ENCODE measurements at places on chromosomes 3 and 15.

DNA sequence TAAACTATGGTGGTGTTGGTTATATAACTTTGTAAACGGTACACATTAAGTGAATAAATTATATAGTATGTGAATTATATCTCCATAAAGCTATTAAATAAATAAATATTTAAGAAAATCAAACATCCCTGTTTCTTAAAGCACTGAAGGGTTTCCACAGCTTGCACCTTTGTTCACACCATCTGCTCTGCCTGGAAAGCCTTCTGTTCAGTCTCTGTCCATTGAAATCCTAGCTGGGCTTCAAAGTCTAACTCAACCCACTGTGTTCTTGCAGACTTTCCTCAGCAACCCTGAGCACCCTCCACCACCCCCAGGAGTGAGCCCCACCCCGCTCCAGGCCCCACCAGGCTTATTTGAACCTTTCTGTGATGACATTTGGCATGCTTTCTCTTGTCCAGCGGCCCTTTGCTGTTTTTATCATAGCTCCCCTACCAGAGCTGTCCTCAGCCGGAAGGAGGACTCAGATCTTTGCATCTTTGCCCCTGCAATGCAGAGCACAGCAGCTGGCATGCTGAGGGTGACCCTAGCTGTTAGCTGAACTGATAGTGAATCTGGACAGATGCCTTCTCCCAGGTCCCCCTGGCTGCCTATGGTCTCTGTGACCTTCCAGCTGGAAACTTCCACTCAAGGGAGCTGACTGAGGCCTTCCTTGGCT is 105.2 kb downstream of the DAPK2 start:
- no peak for DNase-seq

- no peak for DNase-seq
Measured at GRCh38 chr3:127089486-127090145, 103.3 kb upstream of the PRR23E start.

DNA sequence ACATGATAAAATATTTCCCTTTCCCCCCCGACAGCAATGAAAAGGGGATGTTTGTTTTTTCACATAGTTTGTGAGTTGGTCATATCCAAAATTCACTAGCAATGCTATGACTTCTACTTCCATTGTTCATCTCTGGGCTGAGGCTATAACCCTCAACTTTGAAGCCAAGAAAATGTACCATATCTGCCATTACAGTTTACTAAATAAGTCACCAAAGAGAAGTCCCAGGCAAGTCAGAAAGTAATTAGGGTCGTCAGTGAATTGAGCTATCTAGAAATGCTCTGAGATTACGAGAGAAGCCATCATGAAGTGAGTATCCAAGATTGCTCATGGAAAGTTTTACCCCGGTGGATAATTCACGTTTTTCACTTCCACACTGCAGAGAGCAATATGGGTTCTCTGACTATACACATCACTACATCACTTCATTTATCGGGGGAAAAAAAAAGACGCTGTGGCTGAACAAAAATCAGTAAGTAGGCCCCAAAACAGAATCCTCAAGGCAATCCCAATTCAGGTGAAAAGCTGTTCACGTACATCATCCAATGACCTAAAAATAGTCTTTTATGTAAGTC is 1.4 kb downstream of the PEAK1 start:
- DNase-seq = no peak

DNA sequence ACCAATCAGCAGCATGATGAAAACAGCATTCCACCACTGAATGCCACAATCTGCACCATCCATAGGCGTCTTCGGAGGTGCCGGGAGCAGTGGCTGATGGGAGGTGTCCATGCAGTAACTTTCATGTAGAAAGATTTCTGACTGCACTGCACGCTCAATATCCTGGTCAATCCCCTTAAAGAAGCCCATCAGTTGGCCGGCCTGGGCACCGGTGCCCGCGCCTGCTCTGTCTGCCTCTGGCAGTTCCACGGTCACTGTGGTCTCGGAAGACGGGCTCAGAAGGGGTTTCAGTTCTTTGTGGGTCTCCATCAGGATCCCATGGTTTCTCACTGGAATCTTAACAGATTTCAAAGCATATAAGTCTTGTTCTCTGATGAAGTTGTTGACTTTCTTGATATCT is 3.9 kb downstream of the LYSMD4 start:
- DNase-seq = no peak

DNA sequence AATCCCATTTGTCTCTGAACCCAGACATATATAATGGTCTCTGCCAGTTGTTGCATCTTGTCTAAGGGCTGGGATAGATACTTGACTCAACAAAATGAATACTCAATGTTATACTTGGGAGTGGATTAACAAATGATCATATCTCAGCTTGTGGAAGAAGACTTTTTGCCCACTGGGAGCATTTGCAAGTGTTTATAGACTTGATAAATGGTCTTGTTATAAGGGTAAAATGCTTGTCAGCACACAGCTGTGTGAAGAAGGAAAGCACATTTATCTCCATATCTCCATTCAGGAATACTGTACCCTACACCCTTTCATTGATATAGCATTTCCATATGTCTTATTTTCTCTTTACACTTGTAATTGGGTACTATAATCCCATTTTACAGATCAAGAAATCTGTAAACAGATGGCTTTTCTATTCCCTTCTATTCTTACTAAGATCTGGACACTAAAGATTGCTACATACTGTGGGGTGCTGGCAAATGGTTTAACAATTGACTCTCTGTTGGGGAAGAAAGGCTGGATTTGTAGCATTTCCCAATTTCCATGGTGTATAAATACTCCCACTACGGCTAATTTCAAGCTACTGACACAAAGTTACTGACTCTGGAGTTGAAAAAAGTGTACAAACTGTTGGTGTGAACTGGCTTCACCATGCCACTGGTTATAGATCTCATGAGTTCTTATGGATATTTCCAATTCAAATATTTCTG is 154.6 kb downstream of the CHST2 start:
- DNase-seq = no peak

- no peak for DNase-seq
Measured at GRCh38 chr3:56903231-56903782, 101.6 kb upstream of the ARHGEF3 start.

DNA sequence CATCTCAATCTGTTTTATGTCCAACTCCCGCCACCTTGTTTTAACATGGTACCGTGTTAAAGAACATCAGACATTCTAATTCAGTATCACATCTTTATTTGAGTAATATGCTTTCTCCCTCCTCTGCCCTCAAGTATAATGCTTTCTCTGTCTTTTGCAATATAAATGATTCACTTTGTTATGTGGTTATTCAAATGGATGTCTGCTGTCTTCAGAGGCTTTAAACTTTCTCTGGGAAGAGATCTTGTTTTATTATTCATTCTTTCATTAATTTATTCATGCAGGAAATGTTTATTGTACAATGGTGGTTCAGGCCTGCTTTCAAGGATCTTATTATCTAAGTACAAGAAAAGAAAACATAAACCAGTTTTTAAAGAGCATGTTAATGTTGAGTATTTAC is 57.1 kb downstream of the RAP2B start:
- no peak for DNase-seq

DNA sequence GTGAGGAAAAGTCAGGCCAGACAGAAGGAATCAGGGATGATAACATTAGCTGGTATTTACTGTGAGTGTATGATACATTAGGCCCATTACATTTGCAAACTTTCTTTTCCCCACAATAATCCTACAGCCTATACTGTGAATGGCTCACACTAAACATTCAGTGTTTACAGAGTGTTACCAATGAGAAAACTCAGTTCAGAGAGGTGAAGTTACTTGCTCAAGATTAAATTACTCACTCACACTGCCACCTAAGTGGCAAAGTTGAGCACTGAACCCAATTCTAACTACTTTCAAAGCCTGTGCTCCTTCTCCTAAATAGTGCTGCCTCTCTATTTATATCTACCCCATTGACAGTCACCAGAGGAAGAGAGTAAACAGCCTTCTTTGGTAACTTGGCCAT is 8.5 kb downstream of the XPC start:
- no peak for DNase-seq

DNA sequence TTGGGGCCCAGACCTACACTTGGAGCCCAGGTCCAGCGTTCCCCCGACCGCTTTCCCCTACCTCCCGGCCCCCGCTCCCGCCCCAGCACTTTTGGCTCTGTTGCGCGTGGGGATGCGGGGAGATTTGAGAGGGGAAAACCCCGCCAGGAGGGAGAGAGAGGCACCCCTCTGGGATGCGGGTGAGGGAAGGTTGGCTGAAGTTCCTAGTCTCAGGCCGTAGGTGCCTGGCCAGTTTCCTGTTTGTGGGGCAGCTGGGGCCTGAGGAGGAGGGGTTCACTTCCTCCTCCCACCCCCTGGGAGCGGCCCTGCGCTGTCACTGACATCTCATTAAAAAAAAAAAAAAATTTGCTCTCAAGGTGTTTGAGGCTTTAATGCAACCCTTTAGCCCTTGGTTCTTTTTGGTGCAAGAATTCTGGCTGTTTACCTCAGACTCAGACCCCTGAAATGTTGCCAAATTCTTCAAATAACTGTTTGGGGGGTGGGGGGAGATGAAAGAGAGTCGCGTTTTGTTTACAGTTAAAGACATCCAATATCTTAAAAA is 2.6 kb downstream of the FAM43A start:
- peak; percentile 24 for DNase-seq

DNA sequence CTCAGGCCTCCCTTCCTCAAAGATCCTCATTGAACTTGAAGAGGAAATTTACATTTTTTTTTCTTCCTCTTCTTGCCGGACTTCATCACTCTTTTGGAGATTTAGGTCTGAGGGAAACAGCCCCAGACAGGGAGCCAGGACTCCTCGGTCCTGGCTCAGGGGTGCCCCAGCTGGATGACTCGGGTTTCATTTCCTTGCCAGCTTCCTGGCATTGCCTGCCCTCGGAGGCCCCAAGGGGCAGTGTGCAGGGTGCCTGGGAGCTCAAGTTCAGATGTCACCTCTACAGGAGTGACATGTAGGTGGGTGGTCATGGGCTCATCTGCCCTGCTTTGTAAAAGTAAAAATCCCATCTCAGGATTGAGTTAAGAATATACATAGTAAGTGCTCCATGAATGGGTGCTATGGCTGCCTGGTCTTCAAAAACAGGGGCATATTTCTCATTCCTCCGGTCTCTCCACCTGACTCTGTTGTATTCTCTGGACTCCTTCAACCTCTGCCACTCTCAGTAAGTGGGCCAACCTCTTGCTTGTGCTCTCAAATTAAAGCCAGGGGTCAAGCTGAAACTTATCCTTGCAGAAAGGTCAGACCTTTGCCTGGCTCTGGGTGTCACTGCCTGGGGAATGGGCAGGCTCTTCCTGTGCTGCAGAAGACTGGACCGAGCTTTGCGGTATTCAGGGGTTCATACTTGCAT is 51.8 kb downstream of the SMAD6 start:
- no peak for DNase-seq

- DNase-seq = no peak
Measured at GRCh38 chr15:83082730-83083386, 15.8 kb upstream of the BTBD1 start.

GRCh38 chr3:148882288-148882687 is 17.2 kb downstream of the CPA3 start:
- no peak for DNase-seq

DNA sequence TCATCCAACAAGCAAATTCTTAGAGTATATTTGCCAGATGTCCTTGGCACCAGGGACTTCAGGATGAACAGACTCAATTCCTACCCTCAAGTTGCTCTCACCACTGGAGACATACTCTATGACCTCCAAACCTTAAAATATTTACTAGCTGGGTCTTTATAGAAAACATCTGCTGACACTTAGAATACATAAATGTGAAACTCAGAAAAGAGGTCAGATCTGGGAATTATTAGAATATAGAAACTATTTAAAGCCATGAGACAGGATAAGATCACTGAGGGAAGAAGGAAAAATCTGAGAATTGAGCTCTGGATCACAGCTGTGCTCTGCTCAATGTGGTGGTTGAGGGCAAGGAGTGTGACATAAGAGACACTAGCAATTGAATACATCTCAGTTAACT is 695.4 kb upstream of the UBE2E2 start:
- DNase-seq = no peak

GRCh38 chr15:88218557-88219221 is 37.9 kb downstream of the NTRK3 start:
- no peak for DNase-seq

- no peak for DNase-seq
Measured at GRCh38 chr3:62982795-62983455, 107.7 kb upstream of the CADPS start.

DNA sequence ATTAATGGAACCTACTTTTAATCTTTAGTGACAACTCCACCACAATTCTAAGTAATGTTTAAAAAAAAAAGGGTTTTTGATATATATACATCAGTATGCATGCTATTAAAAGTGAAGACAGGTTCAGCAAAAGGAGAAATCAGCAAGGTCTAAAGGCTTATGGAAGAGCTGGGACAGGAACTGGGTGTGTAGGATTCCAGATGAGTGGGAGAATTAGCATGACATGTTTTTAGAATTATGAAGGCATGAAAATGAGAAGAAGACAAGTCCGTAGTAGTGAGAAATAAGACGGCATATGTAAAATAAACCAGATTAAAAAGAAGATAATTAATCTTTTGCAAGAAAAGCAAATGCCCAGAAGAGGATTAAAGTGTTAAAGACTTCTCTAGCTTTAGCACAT is 52.0 kb downstream of the CBLB start:
- no peak for DNase-seq

DNA sequence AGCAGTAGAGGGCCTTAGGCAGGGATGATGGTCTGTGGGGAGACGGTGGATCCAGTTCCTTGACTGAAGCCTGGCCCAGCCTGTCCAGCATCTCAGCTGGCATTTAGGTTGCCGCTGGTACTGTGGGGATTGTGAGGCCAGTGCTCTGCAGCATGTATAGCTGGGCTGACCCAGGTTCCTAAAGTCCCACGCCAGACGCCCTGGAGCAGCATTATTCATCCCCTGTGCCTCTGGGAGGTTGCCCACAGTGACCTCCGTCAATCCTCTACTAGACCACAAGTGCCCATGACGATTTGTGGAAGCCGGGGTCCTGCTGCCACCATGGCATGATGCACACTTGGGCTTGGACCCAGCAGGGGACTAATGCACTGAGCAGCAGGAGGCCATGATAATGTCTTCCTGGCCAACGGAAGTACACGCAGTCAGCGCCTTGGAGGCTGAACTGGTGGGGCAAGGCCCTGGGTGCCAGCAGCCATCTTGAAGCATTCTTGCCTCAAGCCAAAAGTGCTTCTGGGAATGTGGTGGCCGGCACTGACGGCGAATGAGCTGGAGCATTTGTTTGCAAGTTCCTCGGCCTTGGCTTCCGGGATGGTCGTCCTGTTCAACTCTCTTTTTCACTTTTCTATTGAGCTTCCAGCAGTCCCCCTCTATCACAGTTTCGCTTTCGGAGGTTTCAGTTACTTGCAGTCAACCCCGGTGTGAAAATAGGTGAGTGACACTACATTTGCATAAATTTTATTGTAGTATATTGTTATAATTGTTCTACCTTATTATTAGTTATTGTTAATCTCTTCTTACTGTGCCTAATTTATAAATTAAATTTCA is 949.4 kb downstream of the ROBO1 start:
- DNase-seq = no peak

GRCh38 chr3:16463119-16463518 is 50.4 kb downstream of the RFTN1 start:
- no peak for DNase-seq

DNA sequence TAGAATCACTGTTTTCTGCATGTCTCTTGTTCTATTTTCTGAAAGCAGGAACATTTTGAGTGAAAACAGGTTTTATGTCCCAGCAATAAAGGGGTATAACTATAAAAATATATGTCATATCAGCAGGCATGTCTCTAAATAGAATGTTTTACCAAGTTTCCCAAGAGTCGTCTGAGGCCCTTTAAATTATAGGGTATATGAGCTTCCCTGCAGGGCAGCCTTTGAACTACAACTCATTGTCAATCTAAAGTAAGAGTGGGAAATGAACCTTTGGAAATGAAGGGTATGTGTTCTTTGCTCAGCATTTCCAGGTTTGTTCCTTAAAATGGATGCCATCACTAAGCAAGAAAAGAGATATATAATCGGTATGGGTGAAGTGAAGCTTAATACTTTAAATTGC is 138.6 kb downstream of the LSAMP start:
- no peak for DNase-seq
